ENCODE measurements at places on chromosomes 4 and X.

DNA sequence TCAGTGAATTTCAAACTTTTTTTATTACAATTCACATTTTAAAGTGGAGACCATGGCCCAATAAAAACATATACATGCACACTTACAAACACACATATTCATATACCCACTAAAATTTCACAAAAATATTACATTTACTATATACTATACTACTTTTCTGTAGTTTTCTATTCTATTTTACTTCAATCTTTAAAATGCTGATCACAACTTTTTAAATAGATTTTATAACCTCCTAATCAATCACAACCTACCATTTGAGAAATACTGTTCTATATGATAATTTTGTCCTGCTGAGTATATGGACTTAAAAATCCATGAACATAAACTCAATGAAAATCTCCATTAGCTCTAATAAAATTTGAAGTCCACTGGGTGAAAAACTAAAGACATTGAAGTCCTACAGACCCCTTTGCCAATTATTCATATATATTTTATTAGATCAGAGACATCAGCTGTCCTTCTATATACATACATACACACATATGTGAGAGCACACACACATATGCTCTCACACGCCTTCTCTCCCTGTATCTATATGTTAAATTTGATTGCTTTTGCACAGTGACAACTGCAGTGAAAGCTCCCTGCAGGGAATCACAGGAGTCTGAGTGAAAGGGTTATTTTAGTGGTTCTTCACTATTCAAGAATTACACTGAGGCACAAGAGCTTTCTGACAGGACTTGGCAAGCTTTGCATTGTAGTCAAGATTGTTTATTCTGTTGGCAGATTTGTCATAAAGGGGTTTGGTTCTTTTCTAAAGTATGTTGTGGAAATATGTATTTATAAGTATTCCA lies 46.7 kb upstream of the PRDM8 start:
- DNase-seq: no peak

DNA sequence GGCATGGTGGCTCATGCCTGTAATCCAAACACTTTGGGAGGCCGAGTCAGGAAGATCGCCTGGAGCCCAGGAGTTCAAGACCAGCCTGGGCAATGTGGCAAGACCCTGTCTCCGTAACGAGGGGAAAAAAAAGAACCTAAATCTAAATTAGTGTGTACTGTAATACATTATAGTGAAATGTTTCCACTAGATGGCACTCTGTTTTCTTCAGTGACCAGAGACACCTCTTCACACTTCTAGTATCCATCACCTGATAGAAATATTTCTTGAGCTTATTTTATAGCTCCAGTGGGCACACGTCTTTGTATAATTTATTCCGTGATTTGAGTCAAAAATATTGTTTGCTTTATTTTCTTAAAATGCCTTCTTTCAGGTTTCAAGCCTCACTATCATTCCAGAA lies 600.9 kb upstream of the DIPK2B start:
- peak; percentile 56 for DNase-seq

- no peak for DNase-seq
Measured at GRCh38 chrX:38126179-38126578, 94.5 kb downstream of the SRPX start.

DNA sequence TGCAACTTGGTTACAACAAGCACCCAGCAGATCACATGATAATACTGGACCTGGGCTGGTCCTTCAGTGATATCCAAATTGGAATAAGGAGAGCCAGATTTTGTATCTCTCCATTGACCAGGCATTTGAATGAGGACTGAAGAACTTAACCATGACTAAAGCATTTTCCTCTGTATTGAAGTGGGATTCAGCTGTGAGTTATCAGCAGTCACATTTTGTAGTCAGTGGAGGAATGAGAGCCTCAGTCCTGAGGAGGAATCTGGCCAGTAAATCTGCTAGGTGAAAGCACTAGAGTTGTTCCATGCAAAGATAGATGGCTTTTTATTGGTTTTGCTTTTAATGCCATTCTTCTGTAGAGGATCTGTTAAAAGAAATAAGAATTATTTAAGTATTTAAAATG lies 1506.0 kb downstream of the PCDH7 start:
- DNase-seq: no peak

- no peak for DNase-seq
Measured at GRCh38 chrX:150775569-150776350, 82.6 kb downstream of the MTMR1 start.

DNA sequence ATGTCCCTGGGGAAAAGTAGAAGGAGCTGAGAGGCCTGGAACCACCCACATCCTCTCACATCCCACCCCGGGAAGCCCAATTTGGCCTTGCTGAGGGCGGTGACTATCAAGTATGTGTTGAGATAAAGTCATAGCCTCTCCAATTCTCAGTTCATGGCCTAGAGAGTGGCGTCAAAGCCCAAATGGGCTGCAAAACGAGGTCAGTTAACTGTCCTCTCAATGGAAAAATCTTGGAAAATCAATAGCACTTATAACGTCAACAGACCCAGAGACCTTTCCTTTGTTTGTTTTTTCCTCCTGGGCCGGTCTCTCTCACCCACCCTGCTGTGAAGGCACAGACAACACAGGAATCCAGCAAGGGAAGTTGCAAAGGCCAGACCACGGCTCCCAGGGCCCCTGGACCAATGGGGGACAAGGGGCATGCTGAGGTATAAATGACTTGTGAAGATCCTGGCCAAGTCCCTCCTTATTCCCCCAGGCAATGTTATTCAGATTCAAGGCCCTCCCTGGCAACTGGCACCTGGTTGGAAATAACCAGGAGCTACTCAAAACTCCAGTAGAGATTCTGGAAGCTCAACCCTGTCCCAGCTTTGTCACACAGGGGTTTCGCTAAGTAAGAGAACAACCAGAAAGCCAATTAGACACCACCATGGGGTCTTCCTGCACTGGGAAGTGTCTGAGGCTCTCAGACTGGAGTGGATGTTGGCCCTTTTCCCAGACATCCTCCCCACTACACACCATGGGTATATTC lies 38.6 kb downstream of the TSC22D3 start:
- DNase-seq: no peak
